ENCODE measurements at places on chromosomes 11 and 22. TPM values are rescaled to one million over a fixed set of nuclear protein-coding genes. Genes with fewer than 3 reads are reported as not detected.

Gene OR2AT4
- not detected for total RNA-seq

- no peak overlapping the region for H3K27ac ChIP-seq
- H3K36me3 ChIP-seq = no peaks in the 10 kb centered on the region
- no peak for DNase-seq
- H3K4me3 ChIP-seq = no peak overlapping the region
- H3K4me1 ChIP-seq = no peaks in the 10 kb centered on the region
Observed at GRCh38 chr11:34548278-34548677, 34.7 kb upstream of the ELF5 start.

DNA sequence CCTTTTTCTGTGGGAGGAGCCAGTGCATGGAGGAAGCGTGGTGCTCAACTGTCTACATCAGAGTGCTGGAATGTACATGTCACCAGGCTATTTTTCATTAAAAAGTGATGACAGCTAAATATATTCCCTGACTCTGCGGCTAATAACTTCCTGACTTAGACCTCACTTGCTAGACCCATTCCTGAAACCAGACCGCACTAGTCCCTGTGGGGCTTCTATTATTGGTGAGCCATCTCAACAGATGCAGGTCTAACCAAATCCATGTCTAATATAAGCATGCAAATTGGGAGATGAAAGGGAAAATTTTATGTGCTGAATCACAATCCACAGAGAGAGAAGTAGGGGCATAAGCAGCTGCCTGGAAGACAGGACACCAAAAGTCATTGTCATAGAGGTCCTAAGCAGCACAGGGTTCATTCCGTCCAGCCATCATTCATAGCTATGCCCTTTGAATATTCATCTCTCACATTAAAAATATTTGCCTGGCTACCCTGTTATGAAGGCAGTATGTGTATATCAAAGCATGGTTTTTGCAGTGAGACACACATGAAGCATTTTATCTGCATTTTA is 110.9 kb upstream of the BLID start:
- DNase-seq = no peak
- no peaks in the 10 kb centered on the region for H3K36me3 ChIP-seq
- H3K4me3 ChIP-seq = no peak overlapping the region
- no peak overlapping the region for H3K27ac ChIP-seq
- no peaks in the 10 kb centered on the region for H3K4me1 ChIP-seq

Gene TBCEL
- total RNA-seq = 32.2 TPM

DNA sequence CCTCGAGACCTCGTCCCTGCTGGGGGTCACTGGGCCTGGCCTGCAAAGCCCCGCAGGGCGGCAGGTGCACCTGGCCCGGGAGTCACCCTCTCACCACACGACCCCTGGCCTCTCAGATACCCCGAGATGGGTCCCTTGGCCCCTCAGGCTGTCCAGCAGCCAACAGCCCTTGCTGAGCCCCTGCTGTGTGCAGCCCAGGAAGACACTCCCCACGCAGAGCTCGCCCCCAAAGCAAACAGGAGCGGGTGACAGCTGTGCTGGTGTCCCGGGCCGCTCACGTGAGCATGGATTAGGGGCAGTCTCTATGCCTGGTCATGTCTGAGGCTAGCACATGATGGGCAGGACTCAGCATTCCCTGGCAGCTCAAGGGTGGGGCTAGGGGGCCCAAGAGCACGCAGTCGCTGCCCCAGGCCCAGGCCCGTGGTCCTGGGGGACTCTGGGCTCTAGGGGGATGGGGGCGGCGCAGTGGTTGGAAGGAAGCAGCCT is 31.3 kb downstream of the WNT7B start:
- no peak overlapping the region for H3K4me3 ChIP-seq
- H3K27me3 ChIP-seq = no peaks in the 10 kb centered on the region
- no peak overlapping the region for H3K27ac ChIP-seq
- H3K36me3 ChIP-seq = no peaks in the 10 kb centered on the region
- no peaks in the 10 kb centered on the region for H3K4me1 ChIP-seq

Gene SMTNL1
- total RNA-seq = not detected

Gene OTUB1
- 66.4 TPM for total RNA-seq

Gene TSPO
- total RNA-seq = 225 TPM

Gene SCN4B
- total RNA-seq = 16.9 TPM

- no peaks in the 10 kb centered on the region for H3K27me3 ChIP-seq
- no peaks in the 10 kb centered on the region for H3K4me1 ChIP-seq
- no peak overlapping the region for H3K4me3 ChIP-seq
Observed at GRCh38 chr11:31337806-31338205, 31.7 kb downstream of the DCDC1 start.

GRCh38 chr22:23163665-23164064 is 16.6 kb upstream of the BCR start:
- no peaks in the 10 kb centered on the region for H3K36me3 ChIP-seq
- H3K4me1 ChIP-seq = no peaks in the 10 kb centered on the region
- no peaks in the 10 kb centered on the region for H3K27me3 ChIP-seq
- H3K27ac ChIP-seq = no peak overlapping the region

- no peak overlapping the region for H3K27ac ChIP-seq
- H3K36me3 ChIP-seq = no peaks in the 10 kb centered on the region
- no peak for DNase-seq
Observed at GRCh38 chr11:61004180-61004611, 32.7 kb downstream of the CD6 start.

Gene GGT5
- 88.3 TPM for total RNA-seq

DNA sequence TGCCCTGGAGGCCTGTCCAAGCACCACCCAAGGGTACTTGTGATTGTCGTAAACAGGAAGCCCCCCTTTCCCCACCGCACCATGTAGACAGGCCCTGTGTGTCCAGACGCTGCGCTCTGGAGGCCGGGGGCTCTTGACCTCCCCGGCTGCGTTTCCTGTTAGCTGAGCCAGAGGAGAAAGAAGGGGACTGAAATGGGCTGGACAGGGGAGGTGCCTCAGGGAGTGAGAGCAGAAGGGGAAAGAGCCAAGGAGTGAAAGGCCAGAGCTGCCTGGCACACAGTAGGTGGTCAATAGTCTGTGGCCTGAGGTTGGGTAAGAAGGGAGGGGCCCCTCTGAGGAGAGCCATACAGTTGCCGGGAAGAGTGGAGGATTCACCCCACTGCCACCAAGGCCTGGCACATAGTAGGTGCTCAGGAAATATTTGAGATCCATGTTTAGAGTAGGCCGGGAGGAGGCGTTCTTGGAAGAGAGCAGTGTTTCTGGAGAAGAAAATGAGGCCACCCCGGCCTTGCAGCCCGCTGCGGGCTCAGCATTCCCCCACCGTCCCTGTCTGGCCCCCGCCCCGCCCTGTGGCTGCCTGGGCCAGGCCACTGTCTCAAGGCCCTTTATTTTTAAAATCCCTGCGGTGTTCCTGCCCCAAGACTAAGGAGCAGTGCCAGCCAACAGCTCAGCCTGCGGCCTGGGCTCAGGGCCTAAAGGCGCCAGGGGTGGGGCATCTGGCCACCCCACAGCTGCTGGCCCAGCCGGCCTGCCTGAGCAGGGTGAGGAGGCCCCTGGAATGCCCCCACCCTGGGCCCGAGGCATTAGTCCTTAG is 13.6 kb upstream of the CDC42EP1 start:
- DNase-seq = peak; percentile 94
- peak overlapping the region; percentile 93 for H3K27ac ChIP-seq
- no peaks in the 10 kb centered on the region for H3K36me3 ChIP-seq
- H3K4me3 ChIP-seq = peak overlapping the region; percentile 20
- peaks cover 58% of the 10 kb centered on the region for H3K4me1 ChIP-seq
- H3K27me3 ChIP-seq = no peaks in the 10 kb centered on the region

All from adrenal gland (tissue), 19 donors.